ENCODE measurements at places on chromosomes 3 and 15.

- no peak overlapping the region for H3K27ac ChIP-seq
- no peak overlapping the region for H3K4me3 ChIP-seq
- no peaks in the 10 kb centered on the region for H3K36me3 ChIP-seq
- peaks cover 2% of the 10 kb centered on the region for H3K27me3 ChIP-seq
Observed at GRCh38 chr3:102665183-102665582, 230.4 kb downstream of the ZPLD1 start.

DNA sequence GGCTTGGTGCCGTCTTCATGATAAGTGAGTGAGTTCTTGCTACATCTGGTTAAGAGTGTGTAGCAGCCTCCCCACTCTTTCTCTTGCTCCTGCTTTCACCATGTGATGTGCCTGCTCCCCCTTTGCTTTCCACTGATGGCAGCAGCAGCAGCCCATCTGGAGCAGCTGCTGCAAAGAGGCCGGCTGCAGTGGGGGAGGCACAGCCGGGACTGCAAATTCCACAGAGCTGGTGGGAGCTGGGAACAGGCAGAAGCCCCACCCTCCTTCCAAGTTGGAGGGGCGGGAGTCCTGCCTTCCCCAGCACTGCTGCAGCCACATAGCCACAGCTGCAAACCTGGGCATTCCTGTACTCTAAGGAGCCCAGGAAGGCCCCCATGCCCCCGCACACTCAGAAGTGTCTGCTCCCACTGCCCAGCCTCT, 62.8 kb upstream of the IMPG2 start:
- H3K4me3 ChIP-seq, result no peak overlapping the region
- H3K4me1 ChIP-seq, result peaks cover 40% of the 10 kb centered on the region
- DNase-seq, result no peak
- H3K36me3 ChIP-seq, result peaks cover 2% of the 10 kb centered on the region

DNA sequence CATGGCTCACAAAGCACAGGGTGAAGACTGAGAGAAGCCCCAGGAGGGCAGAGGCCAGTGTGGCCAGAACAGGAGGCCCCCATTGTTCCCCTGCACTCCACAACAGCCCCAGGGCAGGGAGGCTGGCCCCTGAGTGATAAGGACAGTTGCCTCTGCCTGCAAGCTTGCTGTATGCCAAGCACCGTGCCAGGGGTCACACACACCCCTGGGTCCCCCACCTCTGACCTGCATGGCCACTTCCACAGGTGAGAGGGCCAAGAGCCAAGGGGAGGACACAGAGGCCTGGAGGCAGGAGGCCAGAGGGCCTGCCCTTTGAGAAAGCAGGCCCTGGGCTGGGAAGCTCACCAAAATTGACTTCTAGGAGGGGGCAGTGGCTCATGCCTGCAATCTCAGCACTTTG, 23.7 kb downstream of the ATRIP start:
- peaks cover 31% of the 10 kb centered on the region for H3K36me3 ChIP-seq
- no peak for DNase-seq
- H3K4me1 ChIP-seq, result peaks cover 69% of the 10 kb centered on the region
- no peaks in the 10 kb centered on the region for H3K27me3 ChIP-seq

DNA sequence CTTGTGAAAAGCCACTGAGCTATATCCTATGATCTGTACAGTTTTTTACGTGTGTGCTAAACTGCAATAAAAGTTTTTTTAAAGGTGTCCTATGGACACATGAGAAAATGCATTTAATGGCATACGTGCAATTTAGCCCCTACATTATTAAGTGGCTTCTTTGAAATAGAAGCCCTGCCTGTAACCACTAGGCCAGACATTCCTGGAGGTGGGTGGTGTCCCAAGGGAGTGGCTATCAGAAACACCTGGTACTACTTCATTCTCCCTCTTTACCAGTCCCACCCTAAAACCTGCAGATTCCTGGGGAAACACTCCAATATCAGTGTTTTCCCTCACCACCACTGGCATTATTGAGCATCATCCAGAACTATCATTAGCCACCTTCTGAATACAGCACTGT, 100.0 kb downstream of the OXNAD1 start:
- peaks cover 43% of the 10 kb centered on the region for H3K4me1 ChIP-seq
- no peaks in the 10 kb centered on the region for H3K27me3 ChIP-seq
- H3K27ac ChIP-seq, result no peak overlapping the region
- no peak for DNase-seq

- no peak for DNase-seq
- no peaks in the 10 kb centered on the region for H3K27me3 ChIP-seq
- no peak overlapping the region for H3K4me3 ChIP-seq
- H3K27ac ChIP-seq, result no peak overlapping the region
- peaks cover 60% of the 10 kb centered on the region for H3K36me3 ChIP-seq
- peaks cover 33% of the 10 kb centered on the region for H3K4me1 ChIP-seq
Observed at GRCh38 chr3:16402451-16402850, 111.0 kb downstream of the RFTN1 start.

- H3K4me3 ChIP-seq, result no peak within 1 kb of the TSS
- no peak for DNase-seq
- peaks cover 29% of the 10 kb centered on the region for H3K27me3 ChIP-seq
- no peaks in the 10 kb centered on the region for H3K36me3 ChIP-seq
- no peak within 1 kb of the TSS for H3K27ac ChIP-seq
- H3K4me1 ChIP-seq, result peaks cover 10% of the 10 kb centered on the region
Observed at GRCh38 chr3:50268703-50269451, at the start of gene SEMA3B. Gene SEMA3B, plus strand, starts transcription at chr3:50269147. Its CDS starts 94 bp downstream, at chr3:50269241.

DNA sequence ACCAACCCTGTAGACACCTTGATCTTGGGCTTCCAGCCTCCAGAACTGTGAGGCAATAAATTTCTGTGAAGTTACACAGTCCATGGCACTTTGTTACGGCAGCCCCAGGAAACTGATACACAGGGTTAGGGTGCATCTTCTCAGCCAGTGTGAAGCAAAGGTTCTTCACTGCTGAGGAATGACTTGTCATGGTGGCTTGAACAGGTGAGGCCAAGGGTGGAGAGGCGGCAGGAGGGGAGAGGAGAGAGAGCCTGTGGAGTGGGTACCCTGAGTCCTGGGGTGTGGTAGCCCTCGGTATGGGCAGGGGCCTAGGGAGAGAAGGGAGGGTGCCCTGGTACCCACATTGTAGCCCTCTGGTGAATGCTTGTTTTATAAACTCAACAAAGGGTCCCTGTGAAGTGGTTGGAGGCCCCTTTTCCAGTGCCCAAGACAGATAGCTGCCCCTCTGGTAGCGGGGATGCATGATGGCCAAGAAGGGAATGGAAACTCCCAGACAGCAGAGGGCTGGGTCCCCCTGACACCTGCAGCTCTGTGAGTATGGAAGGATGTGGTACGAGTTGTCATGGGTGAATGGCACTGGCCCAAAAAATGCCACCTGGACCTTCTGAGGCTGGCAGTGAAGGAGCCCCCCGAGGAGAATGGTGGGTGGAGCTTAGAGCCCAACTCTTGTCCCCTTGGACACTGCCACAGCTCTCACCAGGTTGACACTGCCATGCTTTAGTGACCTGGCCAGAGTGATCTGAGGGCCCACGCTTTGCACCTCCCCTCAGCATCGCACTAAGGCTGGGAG, 49.6 kb downstream of the SPSB4 start:
- H3K4me1 ChIP-seq, result no peaks in the 10 kb centered on the region
- no peak overlapping the region for H3K4me3 ChIP-seq
- H3K36me3 ChIP-seq, result no peaks in the 10 kb centered on the region
- no peak overlapping the region for H3K27ac ChIP-seq
- DNase-seq, result no peak

DNA sequence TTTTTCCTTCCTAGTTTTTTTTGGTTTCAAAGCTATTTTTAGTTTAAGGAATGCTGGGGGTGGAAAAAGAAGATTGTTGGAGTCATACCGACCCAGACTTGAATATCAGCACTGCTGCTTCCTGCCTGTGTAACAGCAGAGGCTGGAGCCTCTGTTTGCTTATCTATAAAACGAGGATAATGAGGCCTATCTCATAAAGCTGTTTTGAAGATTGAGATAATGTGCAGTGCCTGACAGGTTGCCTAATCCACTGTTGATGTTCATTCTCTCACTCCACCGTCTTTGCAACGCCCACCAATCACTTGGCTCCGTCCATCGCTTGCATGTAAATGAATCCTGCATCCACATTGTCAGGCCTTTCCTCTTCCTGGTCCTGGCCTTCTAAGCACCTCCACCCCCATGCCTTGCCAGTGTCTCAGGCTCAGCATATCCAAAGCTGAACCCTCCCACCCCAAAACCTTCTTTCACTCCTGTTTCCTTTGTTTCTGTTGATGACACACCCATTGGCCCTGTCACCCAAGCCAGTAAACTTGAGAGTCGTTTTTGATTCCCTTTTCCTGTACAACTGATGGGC, 94.9 kb downstream of the MEX3B start:
- no peaks in the 10 kb centered on the region for H3K36me3 ChIP-seq
- no peaks in the 10 kb centered on the region for H3K27me3 ChIP-seq
- H3K4me3 ChIP-seq, result no peak overlapping the region
- H3K27ac ChIP-seq, result no peak overlapping the region
- DNase-seq, result no peak

- peaks cover 14% of the 10 kb centered on the region for H3K36me3 ChIP-seq
- H3K4me1 ChIP-seq, result no peaks in the 10 kb centered on the region
- no peak overlapping the region for H3K4me3 ChIP-seq
Observed at GRCh38 chr15:76376029-76376428, 39.5 kb downstream of the ISL2 start.

DNA sequence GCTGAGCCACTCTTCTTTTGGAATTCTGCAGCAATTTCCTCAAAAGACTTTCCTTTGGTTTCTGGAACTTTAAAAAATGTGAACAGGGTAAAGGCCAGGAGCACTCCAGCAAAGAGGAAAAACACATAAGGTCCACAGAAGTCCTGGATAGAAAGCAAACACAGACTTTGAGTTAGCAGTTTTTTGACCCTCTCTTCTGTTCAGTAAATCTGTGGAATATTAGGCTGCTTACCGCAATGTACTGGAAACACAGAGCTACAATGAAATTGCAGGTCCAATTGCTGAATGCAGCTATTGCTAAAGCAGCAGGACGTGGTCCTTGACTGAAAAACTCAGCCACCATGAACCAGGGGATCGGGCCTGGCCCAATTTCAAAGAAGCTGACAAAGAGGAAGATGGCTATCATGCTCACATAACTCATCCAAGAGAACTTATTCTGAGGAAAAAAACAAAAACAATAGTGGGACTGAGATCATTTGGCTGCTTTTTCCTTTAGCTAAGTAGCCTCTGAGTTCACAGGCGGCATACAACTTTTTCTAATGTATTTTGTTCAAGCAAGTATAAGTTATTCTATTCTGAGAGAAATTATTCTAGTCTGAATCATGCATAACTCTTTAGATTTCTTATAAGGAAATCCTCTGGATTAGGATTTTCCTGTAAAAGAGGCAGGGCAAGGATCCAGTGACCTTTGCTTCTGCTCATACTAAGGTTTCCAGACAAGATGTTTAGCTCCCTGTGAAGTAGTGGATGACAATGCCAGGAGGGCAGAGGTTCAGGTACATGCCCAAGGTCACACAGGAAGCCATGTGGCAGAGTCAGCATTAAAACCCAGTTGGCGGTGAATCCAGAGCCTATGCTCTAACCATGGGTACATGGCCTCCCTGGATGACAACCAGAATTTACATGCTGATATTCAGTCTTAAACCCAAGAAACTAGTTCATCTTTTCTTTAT, 28.3 kb downstream of the SLC2A2 start:
- no peaks in the 10 kb centered on the region for H3K27me3 ChIP-seq
- no peaks in the 10 kb centered on the region for H3K36me3 ChIP-seq
- H3K4me1 ChIP-seq, result peaks cover 3% of the 10 kb centered on the region
- no peak for DNase-seq
- no peak overlapping the region for H3K27ac ChIP-seq

DNA sequence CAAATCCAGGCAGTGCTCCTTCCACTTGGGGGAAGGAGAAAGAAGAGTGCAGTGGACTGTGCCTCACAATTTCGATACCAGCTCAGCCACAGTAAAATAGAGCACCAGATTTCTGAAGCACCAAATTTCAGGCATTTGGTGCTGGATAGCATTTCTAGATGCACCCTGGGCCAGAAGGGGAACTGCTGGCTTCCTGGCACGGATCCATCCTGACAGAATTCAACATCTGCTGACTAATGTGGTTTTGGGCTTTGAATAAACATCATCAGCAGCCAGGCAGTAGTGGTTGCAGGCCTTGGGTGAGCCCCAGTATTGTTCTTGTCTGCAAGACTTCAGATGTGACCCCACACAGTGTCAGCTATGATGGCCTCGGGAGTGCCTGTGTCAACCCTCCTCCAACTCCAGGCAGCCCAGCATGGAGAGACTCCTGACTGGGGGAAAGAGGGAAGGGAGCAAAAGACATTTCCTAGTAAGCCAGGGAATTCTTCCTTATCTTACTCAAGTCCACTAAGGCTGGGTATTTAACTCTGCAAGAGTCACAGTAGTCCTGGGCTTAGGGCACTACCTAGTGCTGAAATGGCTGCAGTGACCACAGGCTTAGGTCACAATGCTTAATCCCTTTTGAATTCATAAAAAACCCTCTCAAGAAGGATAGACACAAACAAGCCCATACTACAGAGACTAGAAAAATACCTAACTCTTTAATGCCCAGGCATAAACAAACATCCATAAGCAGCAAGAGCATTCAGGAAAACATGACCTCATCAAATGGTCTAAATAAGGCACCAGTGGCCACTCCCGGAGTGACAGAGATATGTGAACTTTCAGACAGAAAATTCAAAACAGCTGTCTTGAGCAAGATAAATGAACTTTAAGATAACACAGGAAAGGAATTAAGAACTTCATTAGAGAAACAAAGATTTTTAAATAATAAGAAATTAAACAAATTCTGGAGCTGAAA, 74.7 kb downstream of the SPATA16 start:
- DNase-seq, result no peak
- no peaks in the 10 kb centered on the region for H3K36me3 ChIP-seq
- H3K27me3 ChIP-seq, result no peaks in the 10 kb centered on the region
- H3K4me3 ChIP-seq, result no peak overlapping the region
- H3K27ac ChIP-seq, result no peak overlapping the region

GRCh38 chr3:12996181-12996506, 77.1 kb downstream of the IQSEC1 start:
- DNase-seq, result no peak
- H3K27me3 ChIP-seq, result no peaks in the 10 kb centered on the region
- peaks cover 51% of the 10 kb centered on the region for H3K4me1 ChIP-seq
- H3K4me3 ChIP-seq, result no peak overlapping the region

GRCh38 chr15:42110367-42110766, 16.0 kb upstream of the PLA2G4D start:
- no peak overlapping the region for H3K4me3 ChIP-seq
- no peak overlapping the region for H3K27ac ChIP-seq
- H3K36me3 ChIP-seq, result no peaks in the 10 kb centered on the region
- peaks cover 26% of the 10 kb centered on the region for H3K27me3 ChIP-seq

GRCh38 chr3:15803921-15804320, 6.1 kb upstream of the ANKRD28 start:
- H3K27ac ChIP-seq, result no peak overlapping the region
- no peak for DNase-seq
- no peak overlapping the region for H3K4me3 ChIP-seq
- H3K4me1 ChIP-seq, result peaks cover 79% of the 10 kb centered on the region
- peaks cover 8% of the 10 kb centered on the region for H3K36me3 ChIP-seq
- H3K27me3 ChIP-seq, result no peaks in the 10 kb centered on the region
